Testis (tissue), 5 donors: ENCODE measurements at places on chromosomes 3 and 15. TPM values are rescaled to one million over a fixed set of nuclear protein-coding genes. Genes with fewer than 3 reads are reported as not detected.

DNA sequence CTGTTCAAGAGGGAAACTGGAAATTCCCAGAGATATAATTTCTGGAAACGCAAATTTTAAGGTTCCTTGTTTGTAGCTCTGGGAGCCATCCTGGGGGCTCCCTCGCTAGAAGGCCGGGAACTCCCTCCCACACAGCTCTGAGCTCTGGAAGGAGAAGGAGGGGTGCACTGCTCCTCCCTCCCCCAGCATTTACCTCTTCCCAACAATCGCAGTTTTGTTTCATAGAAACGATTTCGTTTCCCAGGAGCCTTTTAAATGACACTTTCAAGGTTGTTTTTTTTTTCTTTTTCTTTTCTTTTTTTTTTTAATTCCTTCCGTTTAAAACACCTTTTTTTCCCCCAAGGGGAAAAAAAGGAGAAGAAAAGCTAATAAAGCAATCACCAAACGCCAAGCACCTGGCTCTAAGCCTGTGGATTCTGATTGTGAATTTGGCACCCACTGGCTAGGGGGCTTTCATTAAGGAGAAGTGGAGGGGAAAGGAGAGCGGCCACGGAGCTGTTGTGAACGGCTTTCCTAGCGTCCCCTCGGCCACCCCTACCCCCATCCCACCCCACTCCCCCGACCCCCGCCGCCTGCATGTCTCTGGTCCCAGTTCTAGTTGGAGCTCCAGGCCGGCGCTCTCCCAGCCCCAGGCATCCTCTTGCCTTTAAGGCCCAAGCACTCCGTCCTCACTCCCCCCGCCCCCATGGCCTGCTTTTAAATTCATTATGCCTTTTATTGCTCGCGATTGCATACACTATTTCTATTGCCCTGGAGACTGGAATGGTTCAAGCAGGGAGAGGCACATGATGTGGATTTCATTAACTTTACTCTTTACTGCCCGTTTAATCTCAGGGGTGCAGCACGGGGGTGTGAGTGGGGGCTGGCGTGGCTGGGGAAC, 13.6 kb upstream of the CCDC33 start:
- no peak for DNase-seq

GRCh38 chr3:154123906-154124305, 2.7 kb downstream of the ARHGEF26 start:
- no peak for DNase-seq

- DNase-seq, result no peak
These were observed 158.6 kb downstream of the MEIS2 start for GRCh38 chr15:36941798-36942197.

DNA sequence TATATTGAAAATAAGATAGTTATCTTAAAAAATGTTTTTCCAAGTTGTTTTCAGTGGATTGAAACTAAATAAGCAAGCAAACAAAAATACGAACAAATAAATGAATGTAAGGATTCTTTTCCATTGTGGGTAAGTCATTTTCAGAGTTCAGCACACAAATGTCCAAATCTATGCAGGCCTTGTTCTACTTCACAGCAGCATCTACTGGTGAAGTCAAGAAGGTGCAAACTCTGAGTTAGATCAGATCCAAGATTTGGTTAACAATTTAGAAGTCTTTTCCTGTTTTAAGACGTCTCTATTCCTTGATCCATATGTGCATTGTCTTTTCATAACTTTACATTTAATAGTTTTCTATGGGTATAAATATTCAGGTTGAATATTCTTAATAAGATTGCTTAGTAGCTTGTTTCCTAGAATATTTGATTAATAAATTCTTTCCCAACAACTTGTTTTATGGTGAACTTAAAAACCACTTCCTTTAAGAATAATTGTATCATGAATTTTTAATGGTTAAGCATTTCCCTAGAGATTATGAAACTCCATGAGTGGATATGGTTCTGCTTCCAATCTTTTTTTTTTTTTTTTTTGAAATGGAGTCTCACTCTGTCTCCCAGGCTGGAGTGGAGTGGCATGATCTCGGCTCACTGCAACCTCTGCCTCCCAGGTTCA, 10.5 kb downstream of the PTX3 start:
- no peak for DNase-seq

DNA sequence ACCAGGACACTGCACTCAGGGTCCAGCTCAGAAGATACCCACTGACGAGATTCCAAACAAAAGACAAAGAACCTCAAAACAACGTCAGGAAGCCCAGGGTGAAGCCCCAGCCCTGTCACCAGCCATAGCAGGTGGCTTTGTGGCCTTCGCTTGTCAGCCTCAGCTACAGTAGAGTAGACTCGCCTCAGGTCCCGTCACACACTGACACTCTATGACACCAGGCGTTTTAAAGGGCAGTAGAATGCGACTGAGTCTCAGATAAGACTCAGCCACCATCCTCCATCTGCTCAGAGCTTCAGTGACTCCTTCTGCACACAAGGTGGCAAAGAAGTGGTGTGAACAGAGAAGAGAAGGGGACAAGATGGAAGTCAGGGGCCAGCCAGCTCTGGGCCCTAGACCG, 12.8 kb downstream of the RBPMS2 start:
- no peak for DNase-seq

DNA sequence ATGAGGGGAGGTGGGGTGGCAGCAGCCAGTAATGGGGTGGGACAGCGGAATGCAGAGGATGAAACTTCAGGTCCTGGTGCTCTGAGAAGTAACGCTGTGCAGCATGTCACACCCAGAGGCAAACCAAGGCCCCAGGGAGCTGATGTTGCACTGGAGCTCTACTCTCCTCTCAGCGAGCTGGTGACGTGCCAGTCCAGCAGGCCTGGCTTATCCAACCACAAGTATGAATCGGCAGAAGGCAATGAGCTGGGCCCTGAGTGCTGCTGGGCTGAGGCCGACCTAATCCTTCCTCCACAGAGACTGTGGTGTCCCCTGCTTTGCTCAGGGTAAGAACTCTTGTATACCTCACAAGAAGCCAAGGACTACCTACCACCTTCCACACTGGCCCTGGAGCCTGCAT, 30.5 kb downstream of the CD86 start:
- DNase-seq, result no peak

GRCh38 chr3:106719583-106719982, 657.7 kb upstream of the CCDC54 start:
- DNase-seq, result no peak

DNA sequence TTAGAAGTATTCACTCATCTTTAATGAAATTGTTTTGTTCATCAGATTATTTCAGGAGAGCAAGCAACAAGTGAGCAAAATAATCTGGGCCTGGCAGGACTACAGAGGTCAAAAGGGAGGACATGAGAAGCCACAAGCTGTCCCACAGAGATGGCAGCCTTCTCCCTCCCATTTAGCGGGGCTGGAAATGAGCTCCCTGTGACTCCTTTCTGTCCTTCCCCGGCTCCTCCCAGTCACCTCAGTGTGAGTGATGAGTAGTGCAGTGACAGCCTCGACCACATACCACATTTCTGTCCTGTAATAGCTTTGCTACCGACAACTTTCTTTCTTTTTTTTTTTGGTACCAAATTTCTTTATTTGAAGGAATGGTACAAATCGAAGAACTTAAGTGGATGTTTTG, 38.0 kb downstream of the RAB7A start:
- DNase-seq, result no peak

ADCY5 gene
- total RNA-seq, result 33.6 TPM
